Panc1 (cell line): ENCODE measurements at places on chromosomes 2 and 18. TPM values are rescaled to one million over a fixed set of nuclear protein-coding genes. Genes with fewer than 3 reads are reported as not detected.

Gene GPR45
- not detected for total RNA-seq

Gene RGPD4
- not detected for total RNA-seq

Gene DUSP2
- 4.9 TPM for total RNA-seq

Gene NLRC4
- not detected for total RNA-seq

Gene TWSG1
- total RNA-seq: 54.1 TPM

Gene DES
- total RNA-seq: 0.69 TPM

Gene GFPT1
- total RNA-seq: 53.0 TPM

Gene SLC30A3
- total RNA-seq: 0.59 TPM

Gene MEIS1
- total RNA-seq: 2.0 TPM

Gene NPHP1
- 7.2 TPM for total RNA-seq

Gene SGPP2
- total RNA-seq: 0.05 TPM

Gene PRKAG3
- not detected for total RNA-seq

Gene CHRNA1
- total RNA-seq: not detected

Gene NTSR2
- total RNA-seq: 0.15 TPM
